Stimulated activated CD4-positive, alpha-beta T cell treated with anti-CD3 and anti-CD28 coated beads, Interleukin-12 subunit alpha, Interleukin-12 subunit beta, amount 100 ng/mL, for 24 hours (primary cell): ENCODE measurements at places on chromosomes 6 and 20.
A peak's percentile ranks its signal among the peaks of the same experiment; 100 is the strongest.

DNA sequence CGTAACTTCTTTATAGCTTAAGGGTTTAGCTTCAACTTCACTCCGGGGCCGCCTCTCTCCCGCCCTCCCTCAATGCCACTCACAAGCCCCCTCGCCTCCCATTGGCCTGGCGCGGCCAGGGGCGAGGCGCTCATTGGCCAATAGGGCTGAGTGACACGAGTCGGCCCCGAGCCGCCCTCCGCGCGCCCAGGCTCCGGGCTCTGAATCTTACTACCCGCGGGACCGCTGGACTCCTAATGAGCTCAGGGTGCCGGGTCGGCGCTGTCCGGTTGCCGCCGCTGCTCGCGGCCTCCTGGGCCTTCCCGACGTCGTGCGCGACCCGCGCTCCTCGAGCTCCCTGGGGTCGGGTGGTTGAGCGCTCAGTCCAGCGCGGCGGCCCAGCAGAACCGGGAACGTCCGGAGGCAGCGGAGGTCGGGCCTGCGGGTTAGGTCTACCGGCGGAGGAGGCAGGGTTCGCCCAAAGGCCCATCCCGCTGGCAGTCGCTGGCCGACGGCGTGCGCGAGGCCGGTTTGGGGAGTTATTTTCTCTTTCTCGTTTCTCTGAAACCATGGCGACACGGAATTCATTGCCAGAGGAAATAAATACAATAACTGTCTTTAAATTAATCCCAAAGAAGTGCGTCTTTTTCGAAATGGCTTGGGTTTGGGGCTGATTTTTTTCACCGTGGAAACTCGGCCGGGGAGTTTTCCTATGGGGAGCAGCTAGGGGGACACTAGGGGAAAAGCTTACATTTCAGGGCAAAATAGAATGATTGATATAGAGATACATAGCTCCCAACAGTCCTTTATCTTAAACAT, at the start of gene SIM1:
SIM1 (minus strand) TSS at position 19 of the 798 bp plus-strand sequence. CDS start 1,453 bp downstream, outside the sequence.
- DNase-seq, result no peak

- no peak for DNase-seq
Measured at GRCh38 chr6:52675372-52675771, 4.5 kb downstream of the TMEM14A start.

DNA sequence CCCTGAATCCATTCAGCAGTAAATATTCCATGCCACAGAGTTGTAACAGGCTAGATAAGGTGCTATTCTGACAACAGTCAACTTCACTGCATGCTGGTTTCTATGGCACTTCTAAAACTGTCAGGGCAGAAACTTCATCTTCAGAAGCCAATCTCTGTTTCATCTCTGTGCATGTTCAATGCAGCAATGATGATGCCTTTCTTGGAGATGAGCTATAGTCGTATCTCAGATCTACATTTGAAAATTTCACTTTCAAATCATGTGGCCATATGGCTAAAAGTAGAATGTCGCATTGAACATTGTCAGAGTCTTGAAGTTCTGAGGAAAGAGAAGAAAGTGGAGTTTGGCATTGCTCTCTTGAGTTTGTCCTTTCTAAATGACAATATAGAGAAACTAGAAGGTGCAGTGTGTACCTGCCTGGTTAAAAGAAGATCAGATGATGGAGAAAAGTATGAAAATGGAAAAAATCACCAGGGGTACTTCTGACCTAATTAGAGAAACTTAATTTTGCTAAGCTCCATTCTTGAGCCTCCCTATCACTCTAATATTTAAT, 49.0 kb upstream of the VSTM2L start:
- no peak for DNase-seq

DNA sequence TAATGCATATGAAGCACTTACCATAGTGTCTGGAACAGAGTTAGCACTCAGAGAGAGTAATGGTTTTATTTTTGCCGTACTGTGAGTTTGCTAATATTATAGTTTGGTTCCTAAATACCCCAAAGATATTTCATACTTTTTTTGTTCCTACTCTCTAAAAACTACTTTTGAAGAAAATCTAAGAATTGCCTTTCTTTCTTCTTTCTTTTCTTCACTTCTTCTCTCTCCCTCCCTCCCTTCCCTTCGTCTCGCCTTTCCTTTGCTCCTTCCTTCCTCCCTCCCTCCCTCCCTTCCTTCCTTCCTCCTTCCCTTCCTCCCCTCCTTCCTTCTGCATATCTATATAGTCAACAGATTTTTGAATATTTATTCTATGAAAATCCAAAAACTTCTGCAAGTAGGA, 351.7 kb upstream of the RSPO3 start:
- no peak for DNase-seq

DNA sequence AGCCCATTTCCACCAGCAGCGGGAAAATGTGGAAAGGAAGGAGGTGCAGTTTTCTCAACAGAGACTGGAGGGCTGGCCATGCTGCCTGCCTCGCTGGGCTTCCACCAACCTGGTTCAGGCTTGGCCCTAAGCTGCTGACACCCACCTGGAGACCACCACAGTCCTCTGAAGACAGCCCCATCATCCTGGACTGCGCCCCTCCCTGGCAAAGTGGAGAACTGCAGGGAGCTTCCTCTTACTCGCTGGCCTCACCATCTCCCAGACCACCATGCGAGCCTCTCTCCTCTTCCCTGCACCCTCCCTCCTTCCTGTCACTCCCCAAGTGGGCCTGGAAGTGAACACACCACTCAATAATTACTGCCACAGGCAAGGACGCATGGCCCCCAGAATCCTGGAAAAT, 71.5 kb downstream of the PSMG4 start:
- no peak for DNase-seq

DNA sequence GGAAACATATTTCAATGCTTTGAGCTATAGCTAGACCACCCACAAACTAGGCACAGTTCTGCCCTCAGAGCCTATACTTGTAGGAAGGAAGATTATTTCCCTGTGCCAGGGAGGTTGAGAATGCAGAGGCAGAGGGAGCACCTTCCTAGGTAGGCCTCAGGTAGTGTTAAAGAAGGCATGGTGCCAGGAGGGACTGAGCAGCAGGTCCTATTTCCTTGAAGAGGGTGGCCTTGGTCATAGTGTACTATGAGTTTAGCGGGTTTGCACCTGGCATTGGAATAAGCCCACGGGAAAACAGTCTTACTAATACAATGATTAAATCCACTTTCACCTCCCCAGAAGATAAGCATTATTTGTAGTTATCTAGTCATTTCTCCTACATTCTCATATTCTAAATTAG, 375.4 kb downstream of the CDKAL1 start:
- DNase-seq, result no peak

GRCh38 chr20:22617160-22617559, 32.8 kb upstream of the FOXA2 start:
- no peak for DNase-seq

GRCh38 chr6:166257911-166258318, 50.3 kb downstream of the PRR18 start:
- DNase-seq, result no peak

DNA sequence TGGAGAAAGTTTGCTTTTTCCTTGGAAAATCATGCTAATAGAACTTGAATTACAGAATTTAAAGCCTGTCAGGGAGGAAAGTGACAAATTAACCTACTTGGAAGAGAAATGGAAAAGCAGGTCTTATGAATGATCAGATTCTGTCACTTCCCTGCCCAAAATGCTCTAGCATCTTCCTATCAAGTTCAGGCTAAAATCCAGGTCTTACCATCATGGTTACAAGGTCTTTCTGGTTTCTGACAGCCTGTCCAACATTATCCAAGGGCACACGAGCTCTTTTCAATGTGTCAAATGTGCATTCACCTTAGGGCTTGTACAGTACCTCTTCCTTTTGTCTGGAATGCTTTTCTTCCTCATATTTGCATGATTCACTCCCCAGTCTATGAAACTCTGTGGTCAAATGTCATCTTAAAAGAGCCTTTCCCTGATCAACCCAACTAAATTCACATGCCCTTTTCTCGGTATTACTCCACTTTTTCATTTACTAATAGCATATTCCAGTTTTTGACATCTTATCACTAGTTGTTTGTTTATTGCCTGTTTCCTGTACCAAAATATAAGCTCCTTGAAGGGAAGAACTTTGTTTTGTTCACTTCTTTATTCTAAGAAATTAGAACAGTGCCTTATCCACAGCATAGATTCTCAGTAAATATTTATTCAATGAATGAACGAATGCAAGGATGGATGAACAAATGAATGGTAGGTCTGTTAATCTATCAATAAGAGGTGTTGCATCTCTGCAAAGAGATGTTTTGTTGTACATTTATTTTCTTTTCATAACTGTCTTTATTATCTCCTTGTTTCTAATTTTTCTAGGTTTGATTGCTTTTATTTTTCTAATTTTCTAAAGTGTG, 139.5 kb downstream of the BCAS1 start:
- DNase-seq, result no peak

GRCh38 chr6:161308075-161308655, 34.3 kb upstream of the AGPAT4 start:
- no peak for DNase-seq

GRCh38 chr6:11228935-11229654, 3.4 kb downstream of the NEDD9 start:
- DNase-seq, result no peak

DNA sequence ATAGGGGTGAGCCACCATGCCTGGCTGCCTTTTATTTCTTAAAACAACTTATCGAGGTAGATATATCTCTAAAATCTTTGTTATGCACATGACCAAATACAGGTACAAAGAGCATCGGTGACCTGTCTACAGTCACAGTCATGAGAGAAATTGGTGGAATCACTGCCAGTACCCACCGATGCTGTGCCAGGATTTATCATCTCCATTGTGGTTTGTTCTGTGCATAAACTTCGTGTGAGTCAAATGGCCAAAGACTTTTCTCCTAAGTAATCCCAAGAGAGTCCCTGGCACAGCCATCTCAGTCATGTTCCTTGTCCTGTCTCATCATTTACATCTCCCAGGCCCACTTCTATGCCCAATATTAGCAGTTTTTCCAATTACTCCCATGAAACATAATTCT, 9.0 kb downstream of the GSTA3 start:
- DNase-seq, result no peak

GRCh38 chr6:157249826-157250225, 73.5 kb downstream of the TMEM242 start:
- no peak for DNase-seq

- DNase-seq, result no peak
Measured at GRCh38 chr6:138920906-138921305, 67.1 kb downstream of the REPS1 start.

DNA sequence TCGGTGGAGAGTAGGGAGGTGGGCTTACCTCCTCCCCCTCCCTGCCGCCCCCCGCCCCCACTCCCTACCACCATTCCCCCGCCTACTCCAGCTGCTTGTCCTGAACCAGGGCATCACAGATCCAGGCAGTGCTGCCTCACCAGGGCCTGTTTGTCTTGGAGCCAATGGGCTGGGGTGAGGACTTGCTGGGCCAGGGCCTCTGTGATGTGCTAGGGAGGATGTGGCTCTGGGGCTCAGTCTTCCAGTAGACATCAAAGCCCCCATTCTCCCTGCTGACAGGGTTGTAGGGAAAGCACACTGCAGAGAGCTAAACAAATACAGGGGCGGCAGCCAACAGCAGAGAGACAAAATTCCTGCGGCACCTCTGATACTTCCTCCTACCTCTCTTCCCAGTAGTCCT, 48.2 kb upstream of the NXT1 start:
- DNase-seq, result no peak

- DNase-seq, result no peak
Measured at GRCh38 chr6:153096792-153097191, 34.3 kb downstream of the RGS17 start.

- no peak for DNase-seq
Measured at GRCh38 chr6:124943658-124944057, 18.6 kb upstream of the RNF217 start.

GRCh38 chr6:159116343-159116742, 52.9 kb upstream of the FNDC1 start:
- DNase-seq, result no peak

- no peak for DNase-seq
Measured at GRCh38 chr20:53611449-53611894, 17.8 kb upstream of the ZNF217 start.

- DNase-seq, result peak; percentile 28
Measured at GRCh38 chr20:43187476-43188233, 2.1 kb downstream of the PTPRT start.

- DNase-seq, result no peak
Measured at GRCh38 chr20:19765913-19766312, 7.9 kb downstream of the RIN2 start.

DNA sequence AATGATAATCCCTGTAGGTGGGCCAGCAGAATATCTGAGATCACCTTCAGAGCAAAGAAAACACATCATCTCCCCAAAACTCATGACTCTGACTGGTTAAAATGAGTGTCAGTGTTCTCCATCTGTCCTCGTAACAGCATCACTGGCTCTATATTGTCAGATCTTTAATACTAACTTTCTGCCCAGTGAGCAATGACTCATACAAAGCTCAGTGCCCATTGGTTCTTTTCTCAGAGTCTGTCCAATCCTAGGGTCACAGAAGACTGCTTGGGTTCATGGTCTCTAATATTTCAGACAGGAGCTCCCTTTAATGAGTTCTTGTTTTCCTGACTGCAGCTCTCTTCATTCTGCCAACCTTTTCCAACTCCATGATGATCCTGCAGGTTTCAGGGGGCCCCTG, 36.4 kb downstream of the HLA-DPB1 start:
- no peak for DNase-seq

GRCh38 chr6:37679539-37680476, 17.9 kb downstream of the MDGA1 start:
- no peak for DNase-seq

GRCh38 chr6:33147807-33148666, 44.2 kb downstream of the COL11A2 start:
- no peak for DNase-seq

DNA sequence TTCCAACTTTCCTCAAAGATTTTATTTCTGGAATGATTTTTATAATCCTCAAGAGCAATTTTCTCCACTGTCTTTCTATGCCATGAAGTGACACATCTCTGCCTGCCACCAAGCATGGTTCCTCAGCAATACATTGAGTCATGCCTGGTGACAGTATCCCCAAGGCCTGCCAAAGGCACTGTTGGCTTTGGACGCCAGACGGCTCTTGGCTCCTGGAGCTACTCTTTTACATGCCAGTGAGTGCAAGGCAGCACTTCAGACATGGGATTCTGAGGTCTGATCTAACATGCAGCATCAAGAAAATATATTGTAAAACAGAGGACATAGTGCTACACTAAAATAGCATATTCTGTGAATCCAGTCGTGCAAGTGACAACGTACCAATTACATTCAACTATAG, 20.1 kb upstream of the PLEKHG1 start:
- no peak for DNase-seq

GRCh38 chr6:27871924-27872638, 40.1 kb downstream of the OR2B2 start:
- DNase-seq, result peak; percentile 66

DNA sequence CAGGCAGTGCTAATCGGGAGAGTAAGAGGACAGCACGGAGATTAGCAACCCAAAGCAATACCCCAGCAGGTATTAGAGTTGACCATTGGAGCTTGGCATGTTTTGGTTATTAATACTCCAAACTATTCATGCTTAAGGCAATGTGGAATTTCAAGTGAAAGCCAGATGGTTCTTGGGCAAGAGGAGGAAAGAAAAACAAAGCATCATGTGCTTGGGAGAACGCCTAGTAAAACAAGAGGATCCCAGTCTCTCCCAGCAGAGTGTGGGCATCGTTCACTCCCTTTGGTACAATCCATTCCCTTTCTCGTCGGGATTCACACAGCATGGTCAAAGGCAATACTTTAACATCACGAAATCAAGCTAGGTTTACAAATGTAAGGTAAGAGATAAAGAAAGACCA, 349.8 kb downstream of the PRKN start:
- DNase-seq, result no peak

- no peak for DNase-seq
Measured at GRCh38 chr20:49570828-49571552, 3.1 kb upstream of the PTGIS start.
